ENCODE measurements at places on chromosomes 11 and 22. TPM values are rescaled to one million over a fixed set of nuclear protein-coding genes. Genes with fewer than 3 reads are reported as not detected.

Gene EHF
- 0.31 TPM for total RNA-seq

GRCh38 chr11:65287601-65288000 lies 25.8 kb downstream of the POLA2 start:
- no peak for ATAC-seq

DNA sequence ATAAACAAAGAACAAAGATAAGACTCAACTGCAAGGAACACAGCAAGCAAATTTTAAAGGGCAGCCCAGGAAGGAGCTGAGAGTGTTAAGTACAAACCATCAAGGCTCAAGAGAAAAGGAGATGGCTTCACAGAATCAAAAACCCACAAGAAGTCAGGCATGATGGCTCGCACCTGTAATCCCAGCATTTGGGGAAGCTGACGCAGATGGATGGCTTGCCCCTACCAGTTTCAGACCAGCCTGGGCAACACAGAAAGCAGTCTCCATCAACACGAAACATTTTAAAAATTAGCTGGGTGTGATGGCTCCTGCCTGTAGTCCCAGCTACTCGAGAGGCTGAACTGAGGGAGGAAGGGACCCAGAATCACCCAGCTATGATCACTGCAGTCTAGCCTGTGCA lies 32.6 kb downstream of the MAPK1 start:
- no peak for ATAC-seq

DNA sequence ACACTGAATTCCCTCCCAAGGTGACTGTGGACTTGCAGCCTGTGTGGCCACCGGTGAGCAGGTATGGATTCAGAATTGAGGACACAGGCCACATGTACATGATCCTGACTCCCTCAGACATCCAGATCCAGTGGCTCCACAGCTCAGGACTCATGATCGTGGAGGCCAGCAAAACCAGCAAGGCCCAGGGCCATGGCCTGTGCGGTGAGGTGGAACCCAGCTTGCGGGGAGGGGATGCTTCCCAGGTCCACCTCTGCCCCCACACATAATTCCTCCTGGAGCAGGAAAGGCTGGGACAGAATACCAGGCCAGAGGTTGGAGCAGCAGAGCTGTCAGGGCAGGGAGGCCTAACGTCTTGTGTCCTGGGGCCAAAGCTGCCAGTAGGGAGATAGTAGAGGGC lies 82.1 kb downstream of the OTOG start:
- no peak for ATAC-seq

DNA sequence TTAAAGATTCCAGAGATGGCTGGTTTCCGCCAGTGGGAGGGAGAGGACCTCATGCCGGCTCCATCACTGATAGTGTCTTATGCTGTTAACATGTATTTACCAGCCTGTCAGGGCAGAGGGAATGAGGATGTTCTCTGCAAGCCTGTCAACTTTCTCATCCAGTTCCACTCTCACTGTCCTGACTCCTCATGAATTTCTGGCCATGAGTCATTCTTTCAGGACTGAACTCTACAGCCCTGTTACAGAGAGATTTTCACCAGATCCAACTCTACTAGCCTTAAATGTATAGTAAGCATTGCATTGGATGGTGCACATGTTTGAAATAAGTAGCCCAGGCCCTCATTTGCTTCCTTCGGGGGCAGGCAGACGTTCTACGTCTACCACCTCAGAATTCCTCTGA lies 387.7 kb downstream of the TMEM135 start:
- ATAC-seq, result no peak

GRCh38 chr22:37334461-37334858 lies 52.2 kb downstream of the CYTH4 start:
- ATAC-seq, result no peak

- no peak for ATAC-seq
These were observed 13.6 kb downstream of the DGKZ start for GRCh38 chr11:46360878-46361277.

Gene ALKBH8
- 10.5 TPM for total RNA-seq

DNA sequence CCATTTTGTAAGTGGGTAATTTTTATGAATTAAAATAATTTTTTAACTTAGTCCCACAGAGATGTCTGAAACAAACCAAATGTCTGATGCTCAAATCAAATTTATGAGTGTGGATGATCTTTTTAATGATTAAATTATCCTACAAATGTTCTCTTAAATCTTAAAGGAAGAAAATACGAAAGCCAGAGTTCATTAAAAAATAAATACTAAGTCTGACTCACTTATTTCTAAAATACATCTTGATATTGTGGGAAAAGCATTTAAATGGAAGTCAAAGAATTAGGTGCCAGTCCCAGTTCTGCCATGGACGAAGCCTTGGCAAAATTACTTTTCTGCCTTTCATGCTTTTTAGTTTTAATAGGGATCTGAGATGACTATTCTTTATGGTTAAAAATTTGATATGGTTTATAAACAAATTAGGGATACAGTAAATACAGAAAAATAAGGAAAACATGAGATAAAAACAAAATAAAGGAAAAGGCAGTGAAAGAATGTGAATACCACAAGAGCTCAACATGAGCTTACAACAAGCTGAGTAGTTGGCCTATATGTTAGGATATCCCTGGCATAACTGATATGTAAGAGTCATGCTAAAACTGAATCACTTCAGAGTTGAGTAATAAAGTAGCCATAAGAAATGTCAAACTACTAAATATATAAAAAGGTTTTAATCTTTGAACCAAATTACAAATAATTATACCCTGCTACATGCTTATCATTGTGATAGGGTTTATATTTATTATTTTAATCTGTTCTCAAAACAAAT lies 9.2 kb downstream of the CCDC34 start:
- no peak for ATAC-seq

DNA sequence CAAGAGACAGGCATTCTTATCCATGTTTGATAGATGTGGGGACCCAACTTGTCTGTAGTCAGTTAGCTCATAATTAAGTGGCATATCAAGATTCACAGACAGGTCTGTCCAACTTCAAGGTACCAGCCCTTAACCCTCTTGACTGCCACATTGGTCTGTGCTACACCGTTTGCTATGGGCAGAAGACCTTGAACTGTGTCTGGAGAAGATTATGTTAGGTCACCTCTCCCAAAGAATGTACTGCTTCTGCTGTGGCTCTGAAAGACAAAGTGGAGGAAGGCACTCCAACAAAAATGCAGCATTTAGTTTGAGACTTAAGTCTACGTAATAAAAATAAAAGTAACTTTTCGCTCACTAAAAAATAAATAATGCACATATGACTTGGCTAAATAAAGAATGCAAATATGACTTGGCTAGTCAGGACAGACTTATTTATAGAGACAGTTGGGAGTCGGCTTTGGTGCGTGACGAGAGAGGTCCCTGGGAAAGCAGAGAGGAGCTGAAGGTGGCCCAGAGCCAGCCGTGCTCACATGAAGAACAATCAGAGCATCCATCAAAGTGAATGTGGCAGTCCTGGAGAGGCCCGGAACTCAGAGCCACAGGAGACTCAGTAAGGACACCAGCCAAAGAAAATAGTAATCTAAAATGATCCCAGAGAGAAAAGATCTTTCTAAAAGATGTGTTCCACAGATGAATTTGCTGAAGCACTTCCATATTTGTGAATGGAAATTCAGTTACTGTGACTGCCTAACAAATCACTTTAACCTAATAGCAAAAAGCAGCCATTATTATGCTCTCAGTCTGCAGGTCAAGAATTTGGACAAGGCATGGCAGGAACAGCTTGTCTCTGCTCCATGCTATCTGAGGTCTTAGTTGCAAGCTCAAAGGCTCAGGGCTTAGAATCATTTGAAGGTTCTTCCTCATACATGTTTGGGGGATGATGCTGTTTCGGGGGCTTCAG lies 35.0 kb downstream of the CWC15 start:
- peak; percentile 89 for ATAC-seq

Gene FOSL1
- 1.4 TPM for total RNA-seq

Gene MS4A5
- not detected for total RNA-seq

Gene C22orf42
- not detected for total RNA-seq

DNA sequence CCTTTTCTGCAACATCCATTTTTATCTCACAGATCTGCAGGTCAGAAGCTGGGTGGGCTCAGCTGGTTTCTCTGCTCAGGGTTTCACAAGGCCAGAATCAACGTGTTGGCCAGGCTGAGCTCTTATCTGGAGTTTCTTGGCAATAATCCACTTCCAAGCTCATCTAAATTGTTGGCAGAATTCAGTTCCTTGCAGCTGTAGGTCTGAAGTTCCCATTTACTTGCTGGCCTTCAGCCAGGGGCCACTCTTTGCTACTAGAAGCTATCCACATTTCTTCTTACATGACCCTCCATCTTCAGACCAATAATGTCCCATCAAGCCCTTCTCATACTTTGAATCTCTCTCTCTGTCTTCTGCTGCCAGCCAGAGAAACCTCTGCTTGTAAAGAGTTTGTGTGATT lies 103.5 kb downstream of the WNT11 start:
- ATAC-seq, result no peak

Gene OR52E8
- not detected for total RNA-seq

- peak; percentile 41 for ATAC-seq
These were observed at the start of gene PHLDA2 for GRCh38 chr11:2928605-2929530. Gene PHLDA2 (minus strand): TSS chr11:2929420. CDS start chr11:2929364, 56 bp downstream.

- ATAC-seq, result no peak
These were observed 25.1 kb downstream of the RGL4 start for GRCh38 chr22:23715806-23716375.

Measured in gastroesophageal sphincter (tissue), 4 donors.